ENCODE measurements at places on chromosomes 7 and 10.
A peak's percentile ranks its signal among the peaks of the same experiment; 100 is the strongest.

DNA sequence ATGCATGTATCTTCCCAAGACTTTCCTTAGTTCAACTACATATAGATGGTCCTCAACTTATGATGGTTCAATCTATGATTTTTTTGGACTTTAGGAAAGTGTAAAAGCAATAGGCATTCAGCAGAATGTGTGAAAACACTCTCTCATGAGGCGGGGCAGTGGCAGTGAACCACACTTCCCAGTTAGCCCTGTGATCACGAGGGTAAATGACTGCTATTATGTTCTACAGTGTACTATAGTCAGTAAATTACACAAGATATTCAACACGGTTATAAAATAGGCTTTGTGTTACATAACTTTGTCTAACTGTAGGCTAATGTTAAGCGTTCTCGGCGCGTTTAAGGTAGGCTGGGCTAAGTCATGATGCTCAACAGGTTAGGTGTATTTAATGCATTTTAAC lies 169.3 kb downstream of the AMPH start:
- DNase-seq, result no peak

GRCh38 chr10:131876508-131876907 lies 24.3 kb upstream of the PPP2R2D start:
- no peak for DNase-seq

DNA sequence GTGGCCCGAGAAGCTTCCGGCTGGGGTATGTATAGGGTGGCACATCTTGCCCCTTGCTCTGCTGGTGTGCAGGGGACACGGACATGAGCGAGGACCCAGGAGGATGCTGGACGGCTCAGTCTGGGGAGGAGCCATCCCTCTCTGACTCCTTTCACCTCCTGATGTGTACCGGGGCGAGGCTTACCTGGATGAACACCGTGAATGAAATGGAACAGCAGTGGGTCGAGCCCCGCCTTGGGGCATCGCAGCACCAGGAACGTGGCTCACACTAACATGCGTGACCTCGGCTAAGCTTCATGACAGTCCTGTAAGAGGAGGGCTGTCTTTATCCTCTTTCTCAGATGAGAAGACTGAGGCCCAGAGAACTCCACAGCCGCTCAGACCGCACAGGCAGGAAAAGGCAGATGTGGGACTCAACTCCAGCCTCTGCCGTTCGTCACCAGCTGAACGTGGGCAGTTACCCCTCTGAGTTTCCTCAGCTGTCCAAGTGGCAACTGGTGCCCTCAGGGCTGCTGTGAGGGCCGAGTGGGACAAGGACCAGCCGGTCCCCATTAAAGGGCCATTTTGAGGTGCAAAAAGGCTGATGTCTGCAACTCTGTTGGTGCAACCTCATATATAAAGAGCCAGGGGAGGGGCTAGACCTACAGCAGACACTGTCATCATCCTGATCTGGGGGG lies 54.5 kb downstream of the INSIG1 start:
- no peak for DNase-seq

DNA sequence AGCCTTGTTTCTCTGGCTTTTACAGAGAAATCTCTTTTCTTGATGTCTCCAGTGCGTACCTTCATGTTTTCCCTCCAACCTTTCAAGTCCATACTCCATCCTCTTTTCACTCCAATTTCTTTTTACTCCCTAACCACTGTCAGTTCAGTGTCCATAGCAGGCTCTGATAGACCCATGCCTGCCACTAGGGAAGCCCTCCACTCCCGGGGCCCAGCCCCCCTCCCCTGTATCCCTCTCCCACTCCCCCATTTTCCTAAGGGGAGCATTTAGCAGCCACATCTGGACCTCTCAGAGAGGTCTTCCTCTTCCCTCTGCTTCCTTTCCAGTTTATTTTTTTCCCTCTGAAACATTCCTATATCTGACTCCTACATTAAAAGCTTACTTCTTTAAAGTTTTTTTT lies 33.1 kb downstream of the DENND11 start:
- DNase-seq, result no peak

GRCh38 chr10:122861711-122862161 lies 16.1 kb upstream of the CUZD1 start:
- DNase-seq, result no peak

DNA sequence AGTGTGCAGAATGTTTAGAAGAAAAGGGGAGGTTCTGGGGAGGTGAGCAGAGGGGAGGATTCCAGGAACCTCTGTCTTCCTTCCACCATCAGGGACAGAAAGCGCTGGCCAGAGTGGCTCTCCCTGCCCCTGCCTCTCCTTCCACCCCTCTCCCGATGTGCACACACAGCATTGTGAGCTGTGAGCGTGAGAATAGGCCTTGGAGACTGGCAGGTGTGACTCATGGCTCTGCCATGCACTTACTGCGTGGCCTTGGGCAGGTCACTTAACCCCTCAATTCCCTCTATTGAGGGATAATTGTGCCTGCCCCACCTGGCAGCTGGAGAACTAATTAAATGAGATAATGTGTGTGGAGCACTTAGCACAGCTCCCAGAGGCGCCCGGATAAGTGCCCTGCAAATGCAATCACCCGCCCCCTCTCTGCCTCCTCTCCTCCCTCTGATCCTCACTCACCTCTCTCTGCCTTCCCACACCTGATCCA lies 115.4 kb downstream of the ZMIZ1 start:
- DNase-seq, result peak; percentile 42

DNA sequence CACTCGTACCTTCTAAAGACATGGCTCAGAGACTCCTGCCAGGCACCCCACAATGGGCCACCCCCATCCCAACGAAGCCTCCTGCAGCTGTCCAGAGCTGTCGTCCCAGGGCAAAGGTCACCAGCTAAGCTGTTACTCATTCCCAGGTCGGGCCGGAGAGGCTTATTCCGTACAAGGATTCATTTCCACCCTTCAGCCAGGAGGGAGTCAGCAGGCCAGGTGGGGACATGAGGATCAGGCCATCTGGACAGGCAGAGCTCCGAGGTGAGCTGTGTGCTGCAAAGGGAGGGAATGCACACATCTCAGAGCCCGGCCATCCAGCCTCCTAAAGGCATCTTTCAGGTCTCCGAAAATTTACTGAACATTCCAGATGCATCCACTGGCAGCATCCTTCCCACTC lies 63.9 kb upstream of the NANOS1 start:
- no peak for DNase-seq

DNA sequence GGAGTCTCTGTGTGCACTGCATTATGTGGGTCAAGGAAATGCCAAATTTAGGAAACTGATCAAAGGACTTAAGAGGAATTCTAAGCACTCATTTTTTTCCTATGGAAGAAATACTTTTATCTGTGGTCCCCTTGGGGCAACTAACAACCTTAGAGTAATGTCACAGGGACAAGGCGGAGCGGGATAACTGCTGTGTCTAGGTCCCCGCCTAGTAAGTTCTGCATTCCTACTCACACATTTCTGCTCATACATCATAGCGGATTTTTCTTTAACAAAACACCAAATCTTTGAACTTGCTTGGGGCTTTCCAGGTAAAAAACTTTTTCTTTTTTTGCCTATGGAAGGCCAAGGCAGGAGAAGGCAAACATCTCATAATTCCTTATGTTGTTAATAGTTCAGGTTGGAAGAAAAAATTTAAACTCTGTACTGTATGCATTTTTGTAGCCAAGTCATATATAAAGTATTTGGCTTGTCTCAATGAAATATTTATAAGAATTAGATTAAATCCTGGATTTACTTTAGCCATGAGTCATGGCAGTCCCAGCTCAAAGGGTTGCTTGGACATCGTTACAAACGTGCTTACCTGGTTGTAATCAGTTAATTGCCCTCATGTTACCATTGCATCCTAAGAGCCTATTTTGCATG lies 285.0 kb downstream of the PHTF2 start:
- DNase-seq, result no peak
